ENCODE measurements at places on chromosomes 6 and 20. TPM values are rescaled to one million over a fixed set of nuclear protein-coding genes. Genes with fewer than 3 reads are reported as not detected.

Gene POU5F1
- not detected for total RNA-seq

Gene PDE7B
- not detected for total RNA-seq

Gene MOG
- not detected for total RNA-seq

Gene C4B
- total RNA-seq = 7.3 TPM

Gene FAXC
- total RNA-seq = 8.0 TPM

Gene EMILIN3
- total RNA-seq = 0.46 TPM

Gene NDUFAF5
- 24.4 TPM for total RNA-seq

Gene ADGB
- total RNA-seq = not detected

Gene RSPH9
- total RNA-seq = 0.38 TPM

Gene CEP43
- 15.4 TPM for total RNA-seq

Gene ARID1B
- 57.8 TPM for total RNA-seq

Gene MAPK13
- 0.48 TPM for total RNA-seq

Gene SLC26A8
- total RNA-seq = not detected

Gene MATN4
- total RNA-seq = 0.10 TPM

Gene FRMD1
- not detected for total RNA-seq

Gene CD109
- total RNA-seq = 33.1 TPM

Gene GJA10
- total RNA-seq = not detected

Gene TBXT
- not detected for total RNA-seq

Gene TNF
- not detected for total RNA-seq

Gene SERINC3
- total RNA-seq = 121 TPM

Gene GRIK2
- 8.2 TPM for total RNA-seq

Gene GPSM3
- total RNA-seq = 5.6 TPM

Gene LTA
- not detected for total RNA-seq

Gene CGA
- total RNA-seq = not detected

Gene FOXA2
- not detected for total RNA-seq

Gene SLC4A11
- 4.9 TPM for total RNA-seq

Gene RSPO3
- 0.21 TPM for total RNA-seq

Gene CRISP2
- not detected for total RNA-seq
